Hematopoietic multipotent progenitor cell treated with erythropoietin and hydrocortisone succinate and interleukin-3 and kit ligand, for 15 days (in vitro differentiated cells): ENCODE measurements at places on chromosomes 2 and 18.

GRCh38 chr2:61196671-61197070 lies 34.7 kb downstream of the C2orf74 start:
- no peak for DNase-seq

DNA sequence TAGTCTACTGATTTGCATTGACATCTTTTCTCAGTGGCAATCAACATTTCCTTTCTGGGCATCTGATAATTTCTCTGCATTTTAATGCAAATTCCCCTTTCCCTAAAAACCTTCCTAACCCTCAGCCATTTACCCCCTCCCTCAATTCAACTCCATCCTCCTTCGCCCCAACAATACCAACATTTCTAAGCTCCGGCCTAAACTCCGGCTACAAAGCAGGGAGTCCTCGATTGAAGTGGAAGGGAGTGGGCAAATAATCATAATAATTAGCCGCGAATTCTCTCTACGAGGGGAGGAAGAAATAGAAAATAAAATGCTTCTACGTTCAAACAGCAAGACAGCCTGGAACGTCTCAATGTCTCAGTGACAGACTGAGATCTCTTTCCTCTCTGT lies 4.6 kb downstream of the BCL11A start:
- no peak for DNase-seq

DNA sequence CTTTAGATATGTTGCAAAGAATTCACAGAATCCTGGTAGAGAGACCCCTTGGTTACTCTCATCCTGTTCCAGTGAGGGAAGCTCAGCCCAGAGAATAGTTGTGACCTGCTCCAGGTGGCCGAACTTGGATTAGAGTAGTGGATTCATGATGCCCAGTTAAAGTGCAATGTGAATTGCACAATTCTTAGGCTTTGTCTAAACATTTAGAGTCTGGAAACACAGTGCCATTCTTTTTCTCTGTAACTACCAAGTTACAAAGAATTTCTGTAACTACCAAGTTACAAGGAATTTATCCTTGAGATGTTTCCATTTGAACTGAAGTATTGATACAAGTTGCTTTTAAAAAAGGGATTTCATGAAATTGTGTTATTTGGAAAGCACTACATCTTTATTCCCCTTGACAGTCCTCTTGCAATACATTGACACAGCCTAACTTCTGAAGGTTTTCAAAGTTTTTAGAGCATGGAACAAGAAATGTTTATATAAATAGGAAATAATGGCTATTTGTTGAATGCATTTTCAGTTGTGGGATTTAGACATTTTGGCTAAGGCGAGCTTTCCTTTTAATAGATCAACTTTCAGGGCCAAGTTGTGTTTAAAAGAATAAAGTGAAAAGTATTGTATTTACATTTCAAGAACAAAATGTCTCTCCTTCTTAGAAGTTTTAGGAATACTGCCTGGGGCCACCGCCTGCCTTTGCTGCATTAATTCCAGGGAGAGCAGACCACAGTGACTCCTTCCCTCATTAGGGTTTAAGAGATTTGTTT lies 315.0 kb downstream of the LPIN1 start:
- DNase-seq, result no peak

GRCh38 chr18:56541793-56542192 lies 96.6 kb downstream of the TXNL1 start:
- no peak for DNase-seq

DNA sequence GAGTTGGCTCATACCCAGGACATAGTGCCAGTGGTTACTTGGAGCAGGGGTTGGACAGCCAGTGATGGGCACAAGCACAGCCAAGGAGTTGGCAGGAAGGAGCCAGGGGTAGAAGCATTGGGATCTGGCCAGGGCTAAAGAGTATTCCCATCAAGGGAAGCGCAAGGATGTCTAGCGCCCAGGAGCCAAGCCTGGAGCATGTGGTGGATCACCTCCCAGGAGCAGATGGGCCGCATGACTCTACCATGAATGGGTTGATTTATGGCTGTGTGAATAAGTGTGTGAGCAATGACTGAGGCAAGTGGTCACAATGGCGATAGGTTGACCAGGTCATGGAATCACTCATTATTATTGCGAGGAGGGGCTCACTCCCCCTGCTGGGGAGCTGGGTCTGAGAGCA lies 111.1 kb downstream of the FHOD3 start:
- DNase-seq, result no peak

GRCh38 chr2:239225871-239226561 lies 174.8 kb downstream of the HDAC4 start:
- no peak for DNase-seq

DNA sequence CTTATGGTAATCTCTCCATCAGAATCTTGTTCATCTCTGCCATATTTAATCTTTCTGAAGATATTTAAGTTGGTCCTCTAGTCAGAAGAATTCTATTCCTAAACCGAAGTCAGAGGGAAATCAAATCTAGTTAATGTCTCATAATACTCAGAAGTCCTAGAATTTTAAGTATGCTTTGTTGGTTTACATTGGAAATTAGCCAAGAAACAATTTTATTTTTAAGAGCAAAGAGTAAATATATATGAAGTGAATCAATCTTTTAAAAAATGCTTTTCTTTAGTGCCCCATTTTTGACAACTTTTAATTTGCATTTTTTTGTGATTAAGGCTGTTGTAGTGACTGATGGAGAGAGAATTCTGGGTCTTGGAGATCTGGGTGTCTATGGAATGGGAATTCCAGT lies 38.1 kb downstream of the ME2 start:
- no peak for DNase-seq

GRCh38 chr2:27962006-27962405 lies 71.5 kb downstream of the BABAM2 start:
- no peak for DNase-seq

- peak; percentile 66 for DNase-seq
These were observed 56.6 kb downstream of the CLHC1 start for GRCh38 chr2:55175254-55176093.

- DNase-seq, result no peak
These were observed 50.4 kb downstream of the MALT1 start for GRCh38 chr18:58721566-58722239.

DNA sequence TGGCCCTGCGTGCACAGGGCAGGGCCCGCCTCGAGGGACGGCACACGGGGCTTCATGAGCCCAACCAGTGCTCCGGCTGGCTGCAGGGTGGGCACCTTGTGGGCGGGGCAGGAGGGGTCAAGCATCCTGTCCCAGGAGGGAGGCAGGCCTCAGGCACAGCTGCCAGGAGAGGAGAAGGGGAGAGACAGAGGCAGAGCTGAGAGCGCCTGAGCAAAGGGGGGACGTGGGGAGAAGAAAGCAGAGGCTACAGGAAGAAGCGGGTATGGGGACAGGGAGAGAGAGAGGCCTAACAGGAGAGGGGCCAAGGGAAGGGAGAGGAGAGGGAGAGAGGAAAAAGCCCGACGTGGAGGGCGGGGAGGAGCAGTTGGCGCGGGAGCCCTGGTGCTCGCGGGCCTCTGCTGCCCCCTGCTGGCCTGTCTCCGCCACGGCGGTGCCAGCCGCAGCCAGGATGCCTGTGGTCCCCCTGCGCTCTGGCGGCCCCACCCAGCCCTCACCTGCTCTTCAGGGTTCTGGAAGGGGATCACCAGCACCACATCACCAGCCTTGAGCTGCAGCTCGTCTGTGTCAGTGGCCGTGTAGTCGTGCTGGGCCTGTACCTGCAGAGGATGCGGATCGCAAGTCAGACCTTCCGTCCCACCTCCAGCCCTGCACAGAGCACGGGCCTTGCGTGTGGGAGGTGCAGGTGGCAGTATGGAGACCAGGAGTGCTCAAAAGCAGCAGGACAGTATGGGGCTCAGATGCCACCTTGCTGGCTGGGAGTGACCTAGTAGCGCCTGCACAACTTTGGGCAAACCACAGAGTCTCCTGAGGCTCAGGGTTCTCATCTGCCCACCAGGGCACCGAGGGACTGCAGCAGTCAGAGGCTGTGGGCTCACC lies 56.8 kb downstream of the BIN1 start:
- peak; percentile 44 for DNase-seq

DNA sequence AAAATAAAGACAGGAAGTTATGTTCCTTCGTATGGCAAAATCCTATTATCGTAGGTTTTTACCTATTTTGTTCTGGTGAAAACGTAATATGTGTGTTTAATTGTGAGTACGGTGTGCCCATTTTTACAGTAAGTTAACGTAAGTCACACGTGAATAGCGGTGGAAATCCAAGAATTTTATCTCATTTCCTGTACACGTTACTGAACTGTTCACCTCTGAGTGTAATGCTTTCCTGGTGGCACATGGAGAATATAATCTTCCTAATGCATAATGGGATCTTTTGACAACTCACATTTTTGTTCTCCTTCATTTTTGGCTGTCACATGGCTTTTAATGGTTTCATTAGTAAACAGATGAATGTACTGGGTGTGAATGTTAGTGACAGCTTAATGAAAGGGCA lies 28.2 kb downstream of the BCL2L11 start:
- DNase-seq, result no peak

DNA sequence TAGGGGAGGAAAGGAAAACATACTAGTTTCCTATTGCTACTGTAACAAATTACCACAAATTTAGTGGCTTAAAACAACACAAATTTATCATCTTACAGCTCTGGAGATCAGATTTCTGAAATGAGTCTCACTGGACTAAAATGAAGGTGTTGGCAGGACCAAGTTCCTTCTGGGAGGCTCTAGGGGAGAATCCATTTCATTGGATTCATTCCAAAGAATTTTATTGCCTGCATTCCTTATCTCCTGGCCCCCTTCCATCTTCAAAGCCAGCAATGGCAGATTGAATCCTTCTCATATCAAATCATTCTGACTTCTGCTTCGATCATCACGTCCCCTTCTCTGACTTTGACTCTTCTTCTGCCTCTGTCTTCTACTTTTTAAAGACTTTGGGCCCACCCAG lies 250.9 kb downstream of the IRS1 start:
- DNase-seq, result no peak

DNA sequence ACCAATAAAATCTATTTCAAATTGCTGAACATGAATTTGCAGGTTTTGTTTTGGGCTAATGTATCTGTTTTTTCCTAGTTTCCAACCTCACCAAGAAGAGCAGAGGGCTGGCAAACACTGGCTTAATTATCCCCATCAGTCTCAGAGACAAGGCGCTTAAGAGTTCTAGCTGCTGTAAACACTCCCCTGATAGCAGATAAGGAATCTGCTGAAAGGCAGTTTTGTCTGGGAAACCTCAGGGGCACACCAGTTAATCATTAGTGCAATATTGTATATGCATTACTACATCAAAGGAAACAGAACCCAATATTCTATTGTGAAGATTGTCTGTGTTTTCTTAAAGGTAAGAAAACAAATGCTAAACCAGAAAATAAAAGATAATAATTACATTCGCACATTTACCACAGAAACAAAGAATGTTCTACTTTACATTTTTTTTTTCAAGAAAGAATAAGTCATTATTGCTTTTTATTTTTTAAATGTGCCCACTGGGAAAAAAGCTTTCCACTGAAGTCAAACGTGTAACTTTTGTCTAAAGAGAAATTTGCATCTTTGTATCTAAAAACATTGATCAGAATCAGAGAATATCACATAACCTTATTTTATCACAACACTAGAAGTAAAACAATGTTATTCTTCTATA lies 179.1 kb downstream of the ERBB4 start:
- DNase-seq, result no peak

DNA sequence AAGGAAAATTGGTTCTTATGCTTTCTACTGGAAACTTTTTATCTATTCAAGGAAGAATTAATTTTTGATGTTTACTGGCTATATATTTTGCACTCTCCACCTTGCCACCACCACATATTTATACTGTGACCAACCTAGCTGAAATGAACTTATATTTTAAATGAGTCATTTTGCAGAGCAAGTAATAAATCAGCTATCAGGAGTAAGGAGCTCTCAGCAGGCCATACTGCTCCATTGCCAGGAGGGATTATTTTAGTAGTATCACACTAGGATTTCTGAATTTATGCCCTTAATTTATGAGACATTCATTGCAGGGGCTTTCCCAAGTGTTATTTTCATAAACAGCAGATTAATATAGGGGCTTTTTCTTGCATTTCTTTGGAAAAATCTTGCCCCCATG lies 125.8 kb upstream of the CYP1B1 start:
- no peak for DNase-seq

DNA sequence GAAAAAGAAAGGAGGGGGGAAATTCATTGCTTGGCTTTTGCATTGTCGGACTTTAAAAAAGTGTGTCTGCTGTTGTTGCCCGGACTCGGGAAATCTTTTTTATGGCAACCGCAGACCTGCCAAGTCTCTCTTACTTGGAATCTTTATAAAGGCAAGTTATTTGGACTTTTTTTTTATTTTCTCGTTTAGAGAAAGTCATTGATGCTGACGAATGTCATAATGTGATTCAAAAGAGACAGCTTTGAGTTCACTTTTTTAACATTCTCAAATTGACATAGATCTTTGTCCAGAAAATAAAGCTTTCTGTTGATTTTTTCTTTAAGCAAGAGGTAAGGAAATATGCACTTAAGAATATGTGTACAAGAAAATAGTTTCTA lies 651 bp upstream of the ZNF521 start:
- DNase-seq, result no peak

GRCh38 chr2:50385349-50385748 lies 646.6 kb downstream of the NRXN1 start:
- DNase-seq, result no peak

DNA sequence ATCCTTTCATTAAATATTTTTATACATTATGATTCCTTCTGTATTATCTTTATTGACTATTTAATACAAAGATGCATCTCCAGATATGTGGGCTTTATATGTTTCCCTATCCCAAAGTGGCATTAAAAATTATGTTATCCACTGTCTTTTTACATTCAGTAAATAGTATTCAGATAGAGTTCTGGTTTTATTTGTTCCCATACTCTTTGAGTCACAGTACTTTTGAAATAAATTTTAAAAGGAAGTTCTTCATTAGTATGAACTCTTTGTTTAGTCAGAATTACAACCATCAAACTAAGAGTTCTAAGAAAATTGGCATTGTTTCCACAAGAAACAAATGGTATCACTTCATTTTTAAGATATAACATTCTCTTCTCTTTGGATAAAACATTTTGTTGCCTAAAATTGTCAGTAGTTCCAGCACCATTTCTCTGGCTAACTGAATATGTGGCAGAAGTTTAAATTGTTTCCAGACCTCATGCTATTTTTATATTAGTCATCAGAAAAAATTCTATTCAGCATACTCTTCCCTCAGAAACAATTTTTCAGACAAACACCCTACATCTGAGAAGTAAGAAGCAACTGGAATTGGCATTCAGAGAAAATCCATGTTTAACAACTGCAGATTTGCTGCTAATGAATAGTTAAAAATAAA lies 88.5 kb upstream of the COL5A2 start:
- no peak for DNase-seq

GRCh38 chr2:192004188-192004963 lies 157.5 kb upstream of the CAVIN2 start:
- DNase-seq, result no peak

- no peak for DNase-seq
These were observed 150.1 kb downstream of the TNS1 start for GRCh38 chr2:217852555-217853211.

- no peak for DNase-seq
These were observed 159.3 kb downstream of the GFPT1 start for GRCh38 chr2:69227716-69228115.

DNA sequence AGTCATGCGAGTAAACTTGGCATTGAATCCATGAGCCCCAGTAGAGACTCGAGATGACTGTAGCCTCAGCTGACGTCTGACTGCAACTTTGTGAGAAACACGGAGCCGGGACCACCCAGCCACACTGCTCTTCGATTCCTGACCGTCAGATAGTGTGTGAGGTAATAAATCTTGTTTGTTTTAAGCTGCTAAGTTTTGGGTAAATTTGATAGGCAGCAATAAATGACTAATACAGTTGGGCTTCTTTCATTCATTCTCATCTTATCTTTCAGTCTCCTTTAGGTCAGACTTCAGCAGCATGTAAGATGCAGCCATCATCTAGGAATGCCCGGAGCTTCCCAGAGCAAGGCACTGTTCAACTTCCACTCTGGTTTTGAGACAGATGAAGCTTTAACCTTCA lies 8.0 kb upstream of the KLHL29 start:
- DNase-seq, result no peak

- DNase-seq, result no peak
These were observed 50.3 kb upstream of the PKDCC start for GRCh38 chr2:41997561-41997960.
